Fibroblast of lung (primary cell): ENCODE measurements at places on chromosomes 12 and 14. TPM values are rescaled to one million over a fixed set of nuclear protein-coding genes. Genes with fewer than 3 reads are reported as not detected.

The MAGOHB gene
- total RNA-seq, result 10.5 and 21.1 TPM in 2 replicates

The RDH16 gene
- 0.17 and 0.26 TPM in 2 replicates for total RNA-seq

The METAP2 gene
- total RNA-seq, result 78.9 and 90.4 TPM in 2 replicates

The SIRT4 gene
- 2.3 and 2.5 TPM in 2 replicates for total RNA-seq

The GALNT8 gene
- total RNA-seq, result under 0.01 TPM in 2 replicates

The SLC25A21 gene
- 0.26 and 0.50 TPM in 2 replicates for total RNA-seq

The KICS2 gene
- total RNA-seq, result 8.5 and 9.7 TPM in 2 replicates

The EML5 gene
- 0.66 and 0.77 TPM in 2 replicates for total RNA-seq

The SMCO2 gene
- total RNA-seq, result 0.26 TPM in 1 of 2 replicates, not detected in the other

The SYNE2 gene
- total RNA-seq, result 10.3 and 15.4 TPM in 2 replicates

The LRRK2 gene
- total RNA-seq, result 10.8 and 14.0 TPM in 2 replicates

The TAS2R42 gene
- total RNA-seq, result not detected in 2 replicates

The PRB2 gene
- not detected in 2 replicates for total RNA-seq

The KCNA1 gene
- total RNA-seq, result under 0.01 TPM in 1 of 2 replicates, not detected in the other

The TAS2R14 gene
- 2.1 and 2.6 TPM in 2 replicates for total RNA-seq

The MMP17 gene
- 10.8 and 13.5 TPM in 2 replicates for total RNA-seq

The TSPAN19 gene
- not detected in 2 replicates for total RNA-seq

The SLC8A3 gene
- under 0.01 TPM in 2 replicates for total RNA-seq

The ZNF384 gene
- 9.8 and 12.2 TPM in 2 replicates for total RNA-seq

The RNASE4 gene
- 20.0 and 22.1 TPM in 2 replicates for total RNA-seq

The PTGER2 gene
- total RNA-seq, result 30.0 and 38.8 TPM in 2 replicates

The NYNRIN gene
- 8.2 and 16.2 TPM in 2 replicates for total RNA-seq

The B3GNT4 gene
- total RNA-seq, result under 0.01 and 0.33 TPM in 2 replicates

The TNFAIP2 gene
- 102 and 139 TPM in 2 replicates for total RNA-seq

The KRT82 gene
- not detected in 2 replicates for total RNA-seq

The ALX1 gene
- not detected in 2 replicates for total RNA-seq

The GPHN gene
- 9.8 and 13.9 TPM in 2 replicates for total RNA-seq

The KLRC1 gene
- total RNA-seq, result under 0.01 TPM in 1 of 2 replicates, not detected in the other

The KRT83 gene
- not detected in 2 replicates for total RNA-seq

The CLEC2D gene
- total RNA-seq, result 3.6 and 5.1 TPM in 2 replicates

The DPF3 gene
- total RNA-seq, result 3.6 and 13.7 TPM in 2 replicates

The ERO1A gene
- 28.5 and 34.5 TPM in 2 replicates for total RNA-seq

The LAG3 gene
- 0.17 and 0.26 TPM in 2 replicates for total RNA-seq

The SLC38A6 gene
- total RNA-seq, result 84.7 and 93.3 TPM in 2 replicates

The SSPN gene
- 9.8 and 18.5 TPM in 2 replicates for total RNA-seq
